ENCODE measurements at places on chromosomes 5 and 9.

DNA sequence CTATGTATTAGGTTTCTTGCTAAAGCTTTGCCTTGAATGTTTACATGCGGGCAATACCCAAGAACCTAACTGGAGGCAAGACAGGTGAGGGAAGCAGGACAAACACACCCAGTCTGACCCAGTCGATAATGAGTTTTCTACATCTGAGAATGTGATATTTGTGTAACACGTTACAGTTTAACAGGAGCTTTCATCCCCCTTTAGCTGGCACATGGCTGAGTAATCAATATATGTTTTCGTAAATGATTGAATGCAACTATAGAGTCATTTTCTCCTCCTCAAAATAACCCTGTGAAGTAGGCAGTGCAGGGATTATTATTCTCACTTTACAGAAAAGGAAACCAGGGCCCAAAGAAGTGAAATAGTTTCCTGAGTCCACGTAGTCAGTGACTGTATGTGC lies 84.7 kb upstream of the HTR4 start:
- DNase-seq, result no peak

GRCh38 chr5:97455996-97456395 lies 272.9 kb upstream of the RIOK2 start:
- DNase-seq, result no peak

GRCh38 chr5:4949108-4949507 lies 191.0 kb upstream of the ADAMTS16 start:
- DNase-seq, result no peak

DNA sequence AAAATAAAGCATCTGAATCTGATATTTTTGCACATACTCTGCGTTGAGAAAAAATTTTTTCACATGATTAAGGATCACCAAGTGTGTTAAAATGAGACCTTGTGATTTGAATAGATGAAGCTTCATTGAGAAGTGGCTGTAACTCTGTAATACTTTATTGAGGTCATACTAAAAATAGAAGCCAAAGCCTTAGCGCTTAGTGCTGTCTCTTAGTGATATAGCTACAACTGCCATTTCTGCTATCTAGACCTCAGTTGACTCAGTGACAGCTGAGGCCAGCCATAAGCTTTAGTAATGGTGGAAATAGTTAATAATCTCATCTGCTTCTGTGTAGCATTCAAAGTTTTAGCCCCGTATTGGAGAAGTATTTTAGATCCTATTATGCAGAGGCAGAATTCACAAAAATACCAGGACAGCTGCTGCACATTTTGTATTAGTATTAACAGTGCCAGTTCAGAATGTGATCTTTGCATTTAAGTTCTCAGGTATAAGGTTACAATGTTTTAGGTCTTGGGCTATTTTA lies 107.4 kb upstream of the SGCD start:
- DNase-seq, result no peak

DNA sequence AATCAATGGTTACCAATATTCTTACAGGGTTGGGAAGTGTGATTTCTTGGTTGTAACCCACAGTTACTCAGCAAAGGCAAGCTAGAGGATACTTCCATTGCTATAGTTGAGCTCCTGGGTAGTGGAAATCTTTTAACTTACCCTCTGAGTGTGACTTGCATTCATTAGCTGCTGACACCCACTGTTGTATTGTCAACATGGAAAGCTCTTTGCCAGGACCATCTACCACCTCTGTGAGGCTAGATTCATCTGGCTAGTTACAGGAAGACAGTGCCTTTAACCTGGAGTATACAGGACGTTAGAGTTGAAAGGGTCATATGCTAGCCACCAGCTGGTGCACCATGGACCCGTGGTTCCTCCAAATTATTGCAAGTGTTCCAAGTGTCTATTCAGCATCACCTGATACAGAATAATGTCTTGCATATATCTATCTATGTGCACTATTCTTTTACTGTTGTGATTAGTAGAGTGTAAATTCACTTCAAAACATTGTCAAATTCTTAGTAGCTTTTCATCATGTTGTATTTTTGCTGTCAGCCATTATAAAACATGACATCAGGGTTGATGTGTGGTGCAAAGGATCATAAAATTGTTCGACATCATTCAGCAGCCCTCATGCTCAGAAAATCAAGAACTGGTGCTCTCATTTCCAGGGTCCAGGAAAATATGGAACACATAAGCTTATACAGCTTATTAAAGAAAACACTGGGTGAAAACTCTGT lies 239.0 kb downstream of the PJA2 start:
- DNase-seq, result no peak

DNA sequence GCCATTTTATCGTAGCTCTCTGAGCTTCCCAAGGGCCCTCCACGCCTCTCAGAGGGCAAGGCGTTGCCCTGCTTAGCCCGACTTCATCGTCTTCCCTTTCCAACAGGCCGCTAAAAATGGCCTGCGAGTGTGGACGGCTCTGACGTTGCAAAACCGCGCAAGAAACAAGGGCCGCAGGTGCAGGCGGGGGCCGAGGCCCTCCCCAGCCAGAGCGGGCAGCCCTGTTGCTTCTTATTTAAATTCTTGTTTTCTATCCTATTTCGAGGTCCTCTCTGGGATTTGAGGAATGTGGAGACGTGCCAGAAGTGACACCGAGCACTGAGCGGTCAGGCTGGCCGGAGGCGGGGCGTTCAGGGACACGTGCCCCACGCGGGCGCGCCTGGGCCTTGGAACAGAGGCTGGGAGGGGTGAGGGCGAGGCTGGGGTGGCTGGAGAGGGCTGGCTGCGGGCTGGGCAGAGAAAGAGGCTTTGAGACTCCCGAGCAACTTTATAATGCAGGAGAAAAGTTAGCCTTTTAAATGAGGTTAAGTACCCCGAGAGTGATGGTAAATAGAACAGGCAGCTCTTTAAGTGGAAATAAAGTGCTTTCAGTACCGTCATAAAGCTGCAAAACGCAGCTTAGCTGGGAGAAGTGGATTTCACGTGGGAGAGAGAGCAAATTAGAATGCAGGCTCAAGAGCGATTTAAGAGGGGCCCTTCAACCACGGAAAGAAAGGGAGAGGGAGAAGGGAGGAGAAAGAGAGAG lies 243.6 kb downstream of the AUH start:
- peak; percentile 87 for DNase-seq

DNA sequence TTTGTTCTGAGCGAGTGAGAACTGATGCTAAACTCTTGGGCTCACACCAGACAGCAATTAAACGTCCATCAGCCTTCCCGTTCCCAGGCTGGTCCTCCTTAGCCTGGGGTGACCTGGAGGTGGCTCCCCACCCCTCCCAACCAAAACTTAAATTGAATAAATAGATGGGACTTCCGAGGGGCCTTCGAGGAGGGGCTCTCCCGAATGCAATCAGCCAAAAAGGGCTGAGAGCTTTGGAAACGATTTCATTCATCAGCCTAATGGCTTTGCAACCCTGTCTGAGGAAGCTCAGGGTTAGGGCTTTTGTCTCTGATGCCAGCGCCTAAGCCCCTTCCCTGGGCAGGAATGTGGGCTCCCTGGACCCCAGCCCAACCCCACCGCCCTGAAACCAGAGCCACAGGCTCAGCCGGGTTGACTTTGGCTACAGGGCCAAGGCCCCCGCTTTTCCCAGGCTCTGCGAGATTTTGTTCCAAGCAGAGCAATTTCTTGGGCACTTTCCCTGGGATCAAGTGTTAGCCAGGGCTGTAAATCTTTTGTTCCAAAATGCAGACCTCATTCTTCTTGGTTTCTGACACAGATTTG lies 29.2 kb downstream of the LHX3 start:
- DNase-seq, result no peak

DNA sequence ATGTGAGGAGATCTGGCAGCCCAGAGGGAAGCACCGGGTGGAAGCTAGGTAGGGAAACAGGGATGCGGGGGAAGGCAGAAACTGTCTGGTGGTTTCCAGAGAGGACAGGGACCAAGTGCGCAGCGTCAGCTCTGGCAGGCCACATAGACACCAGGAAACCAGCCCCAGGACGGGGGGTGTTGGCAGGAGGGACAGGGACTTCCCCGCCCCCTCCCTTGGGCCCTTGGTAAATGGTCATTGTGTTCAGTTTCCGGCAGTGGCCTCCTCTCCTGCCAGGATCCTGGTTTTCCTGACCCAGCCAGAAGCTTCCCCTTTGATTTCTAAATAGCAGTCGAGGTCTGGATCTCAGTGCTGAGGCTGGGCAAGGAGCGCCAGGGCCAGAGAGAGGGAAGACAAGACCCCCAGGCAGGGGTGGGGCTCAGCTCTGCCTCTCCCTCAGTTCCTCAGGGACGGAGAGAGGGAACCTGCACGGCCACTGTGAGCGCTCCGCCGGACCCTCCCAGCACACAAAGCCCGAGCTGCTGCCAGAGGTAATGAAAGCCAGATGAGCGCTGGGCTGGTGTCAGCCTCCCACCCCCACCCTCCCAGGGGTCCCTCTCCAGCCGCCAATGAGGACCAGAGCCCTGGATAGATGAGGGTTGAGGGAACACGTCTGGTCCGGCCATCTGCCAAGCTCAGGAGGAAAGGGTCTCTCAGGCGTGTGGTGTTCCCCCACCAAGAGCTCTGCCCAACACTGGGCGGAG lies 1.8 kb downstream of the RALGDS start:
- no peak for DNase-seq

DNA sequence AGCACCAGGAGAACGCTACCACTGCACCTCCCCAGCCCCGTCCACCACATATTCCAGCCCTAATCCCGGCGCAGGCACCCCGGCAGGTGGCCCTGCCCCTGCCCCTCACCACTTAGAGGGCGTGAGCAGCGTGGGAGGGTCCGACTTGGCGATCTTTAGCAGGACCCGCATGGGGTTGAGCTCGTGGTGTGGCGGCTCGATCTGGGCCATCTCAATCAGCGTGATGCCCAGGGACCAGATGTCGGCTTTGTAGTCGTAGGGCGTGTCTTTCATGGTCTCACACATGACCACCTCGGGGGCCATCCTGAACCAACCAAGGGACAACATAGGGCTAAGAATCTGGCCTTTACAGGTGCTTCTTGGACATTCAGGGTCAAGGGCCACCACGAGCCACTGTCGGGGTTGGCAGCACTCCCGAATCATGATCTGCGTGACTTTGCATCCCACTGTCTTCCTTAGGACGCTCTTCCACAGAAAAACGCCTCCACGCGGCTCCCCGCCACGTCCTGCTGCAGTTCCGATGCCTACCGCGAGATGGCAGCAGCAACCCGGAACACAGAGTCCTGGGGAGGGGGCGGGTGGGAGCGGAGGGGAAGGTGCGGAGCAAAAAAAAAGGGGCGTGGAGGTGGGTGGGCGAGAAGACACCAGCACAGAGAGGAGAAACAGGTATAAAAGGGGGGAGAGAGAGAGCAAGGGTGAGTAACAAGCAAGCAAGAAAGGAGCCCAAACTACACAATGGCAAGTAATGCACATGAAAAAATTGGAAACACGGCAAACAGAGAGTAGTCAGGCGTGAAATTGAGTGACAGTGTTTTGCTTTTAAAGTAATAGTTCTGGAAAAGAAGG lies 81.3 kb downstream of the STK10 start:
- DNase-seq, result peak; percentile 72

GRCh38 chr5:28729067-28729466 lies 1690.7 kb upstream of the CDH9 start:
- no peak for DNase-seq

GRCh38 chr9:91852801-91853347 lies 97.2 kb downstream of the ROR2 start:
- DNase-seq, result no peak

- no peak for DNase-seq
Measured at GRCh38 chr5:179792612-179793467, 946 bp upstream of the LTC4S start.

DNA sequence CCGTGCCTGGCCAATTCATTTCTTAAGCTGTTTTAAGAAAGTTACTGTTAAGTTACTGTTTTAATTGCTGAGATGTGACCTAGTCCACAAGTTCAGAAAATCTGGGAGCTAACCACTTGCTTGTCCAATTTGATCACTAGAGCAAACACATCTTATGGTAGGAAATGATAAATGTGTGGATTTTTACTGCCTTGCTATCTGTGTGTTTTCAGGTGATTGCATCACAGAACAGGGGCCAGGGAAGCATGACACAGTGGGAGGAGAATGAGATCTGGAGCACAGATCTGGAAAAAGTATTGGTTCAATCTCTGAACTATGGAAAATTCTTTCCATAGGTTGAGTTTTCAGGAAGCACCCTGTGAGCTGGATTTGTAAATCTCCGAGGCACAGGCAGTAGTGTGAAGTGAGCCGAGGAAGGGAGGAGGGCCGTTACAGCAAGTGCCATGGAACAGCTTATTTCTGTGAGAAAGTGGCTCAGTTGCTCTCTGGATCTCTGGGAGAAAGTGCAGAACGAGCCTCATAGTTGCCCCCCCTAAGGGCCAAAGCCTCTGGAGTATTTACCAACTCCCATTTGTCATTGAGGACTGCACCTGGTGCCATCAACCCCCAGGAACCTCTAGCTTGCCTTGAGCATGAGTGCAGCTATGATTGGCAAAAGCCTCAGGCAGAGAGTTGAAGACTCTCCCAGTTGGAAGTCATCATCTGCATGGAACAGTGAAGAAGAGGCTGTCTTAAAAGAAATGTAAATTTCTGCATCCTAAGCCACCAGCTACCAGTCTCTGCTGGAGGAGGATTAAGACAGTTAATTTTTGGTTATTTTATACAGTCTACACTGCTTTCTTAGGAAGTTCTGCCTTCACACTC lies 161.8 kb upstream of the CLINT1 start:
- DNase-seq, result no peak

GRCh38 chr9:81558091-81558830 lies 131.1 kb downstream of the TLE1 start:
- DNase-seq, result no peak

DNA sequence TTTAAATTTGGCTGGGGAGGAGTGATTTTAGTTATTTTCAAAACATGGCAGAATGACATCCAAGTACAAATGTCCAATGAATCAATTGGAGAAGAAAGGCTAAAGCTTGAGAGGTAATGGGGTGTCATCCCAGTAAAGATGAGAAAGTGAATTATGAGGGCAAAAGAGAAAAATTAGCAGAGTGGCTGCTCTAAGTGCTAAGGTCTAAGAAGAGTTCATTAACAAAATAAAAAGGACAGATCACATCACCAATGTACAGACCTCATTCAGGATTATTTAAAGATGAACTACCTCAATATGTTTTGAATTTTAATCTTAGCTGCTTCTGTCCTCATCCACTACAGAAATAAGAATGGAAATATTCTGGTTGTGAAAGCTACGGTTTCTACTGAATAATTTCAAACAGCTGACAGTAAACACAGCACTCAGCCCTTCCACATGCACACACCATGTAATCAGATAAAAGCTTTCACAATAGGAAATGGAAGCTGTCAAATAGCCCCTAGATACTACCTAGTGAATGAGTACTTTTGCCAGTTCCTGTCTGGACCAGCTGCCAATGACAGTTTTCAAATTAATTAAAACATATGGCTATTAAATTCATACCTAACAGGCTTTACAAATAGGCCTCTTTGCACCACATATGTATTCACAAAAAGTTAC lies 171.5 kb downstream of the SSBP2 start:
- no peak for DNase-seq

All from tibial nerve (tissue), 4 donors.